Thymus (tissue), 14 donors: ENCODE measurements at places on chromosomes 5 and 9. TPM values are rescaled to one million over a fixed set of nuclear protein-coding genes. Genes with fewer than 3 reads are reported as not detected.

The ACTBL2 gene
- not detected for total RNA-seq

The CNTFR gene
- total RNA-seq = 3.9 TPM

The CTNND2 gene
- total RNA-seq = 0.42 TPM

The PNPLA7 gene
- 1.6 TPM for total RNA-seq

The MCC gene
- 7.0 TPM for total RNA-seq

The SLC34A3 gene
- total RNA-seq = not detected

The SLC35D2 gene
- 5.0 TPM for total RNA-seq

The GZMA gene
- 19.7 TPM for total RNA-seq

The AGXT2 gene
- not detected for total RNA-seq

The HARS1 gene
- total RNA-seq = 45.4 TPM

The NREP gene
- total RNA-seq = 173 TPM

The C5orf52 gene
- total RNA-seq = not detected

The GPSM1 gene
- 6.1 TPM for total RNA-seq

The CEL gene
- total RNA-seq = 0.76 TPM

The TXNDC8 gene
- not detected for total RNA-seq
